H4 (cell line): ENCODE measurements at places on chromosomes 5 and 9. TPM values are rescaled to one million over a fixed set of nuclear protein-coding genes. Genes with fewer than 3 reads are reported as not detected.

NXNL2 gene
- total RNA-seq, result not detected in 2 replicates

DNA sequence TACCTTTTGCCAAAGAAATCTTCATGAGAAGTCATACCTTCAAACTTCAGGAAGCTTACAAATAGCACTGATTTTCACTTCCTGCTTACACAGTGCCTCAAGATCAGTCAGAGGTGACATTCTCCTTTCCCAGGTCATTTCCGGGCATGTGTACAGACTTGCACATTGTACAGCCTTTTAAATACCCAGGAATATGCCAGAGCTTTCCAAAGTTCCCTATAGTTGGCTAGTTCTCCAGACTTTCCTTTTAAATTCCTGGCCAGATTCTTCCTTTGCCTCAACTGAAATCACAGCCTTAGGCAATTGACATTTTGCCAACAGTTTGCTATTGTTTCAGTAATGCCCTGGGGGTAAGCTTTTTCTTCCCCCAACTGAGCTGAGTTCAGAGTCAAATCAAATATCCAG lies 47.2 kb downstream of the RFX3 start:
- DNase-seq, result no peak

PCDHGA9 gene
- total RNA-seq, result 1.1 and 1.8 TPM in 2 replicates

GRCh38 chr9:92328225-92328624 lies 2.5 kb downstream of the CENPP start:
- DNase-seq, result peak; percentile 21

GRCh38 chr5:62385816-62386400 lies 17.8 kb downstream of the DIMT1 start:
- DNase-seq, result no peak

- DNase-seq, result no peak
Measured at GRCh38 chr5:172371684-172372083, 82.6 kb downstream of the SH3PXD2B start.

- no peak for DNase-seq
Measured at GRCh38 chr5:161660806-161661205, 24.7 kb upstream of the GABRA6 start.

NR3C1 gene
- 47.9 and 55.5 TPM in 2 replicates for total RNA-seq

SPOCK1 gene
- 5.9 and 9.0 TPM in 2 replicates for total RNA-seq

OBP2B gene
- not detected in 2 replicates for total RNA-seq

DNA sequence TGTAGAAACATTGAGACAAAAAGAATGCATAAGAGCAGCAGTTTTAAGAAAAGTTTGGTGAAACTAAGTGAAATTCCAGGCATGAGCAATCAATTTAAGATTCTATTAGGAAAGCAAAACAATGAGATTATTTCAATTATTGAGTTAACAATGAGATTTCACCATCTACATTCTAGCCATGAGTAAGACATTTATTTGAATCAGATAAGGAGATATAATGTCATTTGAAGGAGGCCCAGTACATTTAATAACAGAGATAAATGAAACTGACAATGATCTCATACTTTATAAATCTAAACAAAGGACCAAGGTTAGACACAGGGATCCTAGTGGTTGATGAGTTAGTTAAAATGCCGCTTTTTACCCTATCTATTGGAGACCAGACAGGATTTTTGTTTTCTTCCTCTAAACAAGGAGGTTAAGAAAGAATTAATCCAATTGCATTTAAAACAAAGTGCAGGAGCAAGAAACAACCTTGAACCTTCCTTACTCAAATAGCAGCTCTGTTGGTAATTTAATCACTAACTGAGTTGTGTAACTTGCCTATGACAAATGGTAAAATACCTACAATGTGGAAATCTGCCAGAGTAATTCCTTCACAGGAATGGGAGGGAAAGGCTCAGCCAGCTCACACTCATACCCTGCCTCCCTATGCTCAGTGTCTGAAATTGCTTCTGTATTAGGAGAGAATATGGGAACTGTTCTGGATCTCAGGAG lies 103.5 kb upstream of the NR3C1 start:
- DNase-seq, result peak; percentile 90

GRCh38 chr5:107154593-107154992 lies 516.1 kb downstream of the EFNA5 start:
- DNase-seq, result no peak

ARL10 gene
- 0.02 TPM in 1 of 2 replicates, not detected in the other for total RNA-seq

DNA sequence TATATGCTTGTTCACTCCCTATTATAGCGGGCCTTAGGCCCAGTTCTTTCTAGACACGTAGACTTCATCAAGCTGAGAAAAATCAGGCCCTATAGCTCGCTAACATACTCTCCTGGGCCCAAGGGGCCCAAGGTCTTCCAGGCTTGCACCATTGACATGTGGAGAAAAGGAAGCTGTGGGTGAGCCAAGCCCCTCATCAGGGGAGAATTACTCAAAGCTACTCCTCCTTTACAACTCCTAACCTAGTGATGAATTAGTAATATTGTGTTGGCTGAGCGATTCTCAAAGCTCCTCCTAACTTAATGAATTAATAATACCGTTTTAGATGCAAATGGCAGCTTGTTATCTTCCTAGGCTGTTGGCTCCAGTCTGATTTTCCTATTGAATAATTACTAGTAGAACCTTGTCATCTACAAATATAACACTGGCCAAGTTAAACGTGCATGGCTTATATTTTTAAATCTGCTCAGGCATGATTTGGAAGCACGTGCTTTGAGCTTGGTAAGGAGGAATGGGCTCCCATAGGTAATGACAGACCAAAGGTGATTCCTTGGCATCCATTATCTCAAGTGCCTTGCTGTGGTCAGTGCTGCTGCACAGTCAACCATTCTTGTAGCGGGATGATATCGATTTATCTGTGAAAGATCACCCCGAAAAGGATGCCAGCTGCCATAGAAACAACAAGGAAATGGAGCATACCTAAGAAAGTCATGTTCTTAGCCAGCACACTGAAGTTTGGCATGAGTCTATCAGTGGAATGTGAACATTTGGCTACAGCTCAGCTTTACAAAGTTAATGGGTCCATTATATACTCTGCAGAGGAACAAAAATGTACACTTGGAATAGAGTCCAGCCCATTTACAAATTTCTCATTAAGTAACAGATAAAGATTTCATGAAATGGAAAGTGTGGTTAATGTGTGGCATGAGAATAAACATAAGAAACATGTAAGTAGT lies 23.8 kb downstream of the LVRN start:
- DNase-seq, result no peak

EIF4EBP3 gene
- total RNA-seq, result not detected in 2 replicates

GRCh38 chr5:158559643-158560042 lies 540.1 kb downstream of the EBF1 start:
- DNase-seq, result no peak

GRCh38 chr5:139814191-139814601 lies 18.6 kb downstream of the PSD2 start:
- no peak for DNase-seq

DNA sequence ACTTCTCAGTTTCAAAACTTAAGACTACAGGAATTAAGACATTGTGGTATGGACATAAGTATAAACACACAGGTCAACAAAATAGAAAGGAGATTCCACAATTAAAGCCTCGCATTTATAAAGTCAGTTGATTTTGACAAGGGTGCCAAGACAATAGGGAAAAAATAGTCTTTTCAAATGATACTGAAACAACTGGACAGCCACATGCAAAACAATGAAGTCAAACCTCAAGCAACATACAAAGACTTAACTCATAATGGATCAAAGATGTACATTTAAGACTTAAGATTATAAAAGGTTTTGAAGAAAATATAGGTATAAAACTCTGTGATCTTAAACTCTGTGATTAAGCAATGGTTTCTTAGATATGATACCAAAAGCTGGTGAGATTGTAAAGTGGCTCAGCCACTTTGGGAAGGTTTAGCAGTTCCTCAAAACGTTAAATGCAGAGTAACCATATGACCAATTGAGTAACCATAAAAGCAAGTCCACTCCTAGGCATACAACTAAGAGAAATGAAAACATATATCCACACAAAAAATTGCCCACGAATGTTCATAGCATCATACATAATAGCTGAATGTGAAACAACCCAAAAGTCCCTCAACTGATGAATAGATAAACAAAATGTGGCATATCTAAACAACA lies 22.0 kb downstream of the HINT1 start:
- no peak for DNase-seq

- no peak for DNase-seq
Measured at GRCh38 chr9:134234001-134234660, 69.8 kb upstream of the RNU6ATAC start.

- DNase-seq, result no peak
Measured at GRCh38 chr9:133938086-133938485, 54.0 kb downstream of the VAV2 start.

GRCh38 chr5:168672888-168673287 lies 93.7 kb upstream of the PANK3 start:
- DNase-seq, result no peak

NKD2 gene
- 0.43 and 2.8 TPM in 2 replicates for total RNA-seq

GRCh38 chr5:112546946-112547592 lies 128.0 kb upstream of the EPB41L4A start:
- no peak for DNase-seq

- DNase-seq, result no peak
Measured at GRCh38 chr9:114989600-114990410, 59.4 kb upstream of the TNFSF8 start.

DNA sequence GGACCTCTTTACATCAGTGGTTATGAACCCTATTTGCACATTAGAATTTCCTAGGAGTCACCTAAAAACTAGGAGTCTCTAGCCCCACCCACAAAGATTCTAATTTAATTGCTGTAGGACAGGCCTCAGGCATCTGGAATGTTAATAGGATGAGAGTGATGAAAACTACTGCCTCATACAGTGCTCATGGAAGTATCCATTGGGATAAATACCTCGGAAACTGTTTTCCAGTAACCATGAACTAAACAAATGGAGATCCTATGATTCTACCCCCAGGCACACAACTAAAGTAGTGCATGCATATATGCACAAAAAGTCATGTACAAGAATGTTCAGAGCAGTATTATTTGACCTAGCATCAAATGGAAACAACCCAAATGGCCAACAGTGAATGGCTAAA lies 286.3 kb downstream of the DNAH5 start:
- DNase-seq, result no peak

GRCh38 chr9:127970401-127971313 lies 10.1 kb downstream of the EEIG1 start:
- no peak for DNase-seq

- DNase-seq, result no peak
Measured at GRCh38 chr9:82342046-82342445, 353.5 kb downstream of the SPATA31D1 start.

- DNase-seq, result peak; percentile 48
Measured at GRCh38 chr5:72511774-72512592, 4.8 kb upstream of the ZNF366 start.

SLC34A3 gene
- total RNA-seq, result not detected in 2 replicates

ECM2 gene
- 2.0 and 5.2 TPM in 2 replicates for total RNA-seq

DNA sequence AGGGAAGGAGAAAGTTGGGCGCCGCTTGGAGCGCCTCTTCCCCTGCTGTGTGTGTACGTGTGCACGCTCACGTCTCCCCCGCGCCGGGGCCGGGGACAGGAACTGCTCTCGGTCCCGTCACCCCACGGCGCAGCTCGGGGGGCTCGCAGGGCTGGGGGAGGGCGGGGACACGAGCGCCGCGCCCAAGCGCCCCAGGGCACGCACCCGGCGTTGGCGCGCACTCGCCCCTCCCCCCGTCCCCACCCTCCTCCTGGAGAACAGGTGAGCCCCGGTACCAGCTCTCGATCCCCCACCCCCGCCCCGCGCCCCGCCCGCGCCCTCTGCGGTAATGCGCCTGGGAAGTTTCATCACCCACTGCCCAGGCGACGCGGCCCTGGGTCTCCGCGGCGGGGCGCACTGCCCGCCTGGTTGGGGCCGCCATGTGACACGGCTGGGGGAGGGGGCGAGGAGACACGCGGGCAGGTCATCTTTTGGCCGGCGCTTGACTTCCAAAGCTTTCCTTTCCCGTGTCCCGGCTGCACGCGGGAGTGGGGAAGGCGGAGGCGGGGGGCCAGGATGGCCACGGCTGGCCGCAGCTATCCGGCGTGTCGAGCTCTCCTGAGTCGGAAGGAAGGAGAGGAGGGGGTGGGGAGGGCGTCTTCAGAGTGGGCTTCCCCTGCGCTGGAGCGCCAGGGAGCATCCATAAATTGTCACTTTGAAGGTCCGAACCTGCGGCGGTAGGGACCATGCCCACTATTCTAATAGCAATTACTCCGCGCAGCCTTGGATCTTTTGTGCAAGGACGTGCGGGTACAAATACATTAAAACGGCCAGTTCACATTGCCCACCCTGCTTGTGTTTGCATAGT lies 1.5 kb upstream of the STC2 start:
- DNase-seq, result no peak

GRCh38 chr5:81233080-81233634 lies at the start of gene CKMT2:
Gene CKMT2, plus strand, starts transcription at chr5:81233322. Its CDS starts 17,811 bp downstream, at chr5:81251133.
- no peak for DNase-seq

GPR151 gene
- not detected in 2 replicates for total RNA-seq

DNA sequence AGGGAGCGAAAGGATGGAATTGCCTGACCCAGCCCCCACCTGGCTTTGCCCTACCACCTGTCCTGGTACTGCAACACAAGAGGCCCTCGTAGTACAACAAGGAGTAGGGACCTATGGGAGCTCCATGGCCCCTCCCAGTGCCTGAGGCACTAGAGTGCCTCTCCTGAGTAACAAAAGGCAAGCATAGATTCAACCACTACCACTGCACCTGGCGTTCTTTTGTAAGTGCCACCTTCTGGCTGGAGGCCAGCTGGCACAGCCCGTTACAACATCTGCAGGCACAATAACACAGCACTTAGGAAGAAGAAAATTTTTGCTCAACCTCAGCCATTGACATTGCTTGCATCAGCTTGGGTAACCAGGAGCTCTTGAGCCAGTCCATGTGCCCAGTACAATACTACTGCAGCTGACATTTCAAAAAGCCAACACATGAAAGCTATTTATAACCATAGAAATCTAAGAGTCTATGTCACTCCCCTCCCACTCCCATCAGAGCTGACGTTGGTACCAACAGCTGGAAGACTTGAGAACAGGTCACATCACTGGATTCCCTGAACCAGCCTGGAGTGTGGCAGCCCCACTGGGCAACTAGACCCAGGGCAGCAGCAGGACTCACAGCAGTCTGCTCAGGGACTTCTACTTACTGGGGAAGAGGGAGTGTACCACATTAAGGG lies 17.7 kb upstream of the FAM174A start:
- DNase-seq, result peak; percentile 21

DNA sequence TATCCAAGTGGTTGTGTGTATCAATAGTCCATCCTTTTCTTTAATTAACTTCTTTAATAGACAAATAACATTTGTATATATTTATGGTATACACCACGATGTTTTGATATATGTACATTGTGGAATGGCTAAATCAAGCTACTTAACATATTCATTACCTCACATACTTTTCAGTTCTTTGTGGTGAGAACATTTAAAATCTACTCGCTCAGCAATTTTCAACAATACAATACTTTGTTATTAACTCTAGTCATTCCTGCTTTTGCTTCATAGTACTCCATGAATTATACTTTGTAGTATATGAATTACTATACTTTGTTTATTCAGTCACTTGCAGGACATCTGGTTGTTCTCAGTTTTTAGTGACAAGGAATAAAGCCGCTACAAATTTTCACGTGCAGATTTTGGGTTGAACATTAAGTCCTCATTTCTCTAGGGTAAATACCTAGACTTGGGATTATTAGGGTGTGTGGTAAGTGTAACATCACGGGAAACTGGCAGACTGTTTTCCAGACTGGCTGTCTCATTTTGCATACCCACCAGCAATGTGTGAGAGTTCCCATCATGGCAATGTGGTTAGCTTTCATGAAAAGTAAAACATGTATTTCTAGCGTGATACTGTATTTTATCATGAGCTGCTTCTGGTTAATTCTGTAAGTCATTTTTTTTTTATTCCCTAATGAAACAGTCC lies 354.4 kb upstream of the WWC1 start:
- no peak for DNase-seq
